Amniotic stem cell (primary cell): ENCODE measurements at places on chromosomes 3 and 15.

- no peak for DNase-seq
These were observed 1.5 kb upstream of the NIT2 start for GRCh38 chr3:100333051-100333450.

- DNase-seq: no peak
These were observed 109.6 kb downstream of the FNDC3B start for GRCh38 chr3:172148702-172149565.

DNA sequence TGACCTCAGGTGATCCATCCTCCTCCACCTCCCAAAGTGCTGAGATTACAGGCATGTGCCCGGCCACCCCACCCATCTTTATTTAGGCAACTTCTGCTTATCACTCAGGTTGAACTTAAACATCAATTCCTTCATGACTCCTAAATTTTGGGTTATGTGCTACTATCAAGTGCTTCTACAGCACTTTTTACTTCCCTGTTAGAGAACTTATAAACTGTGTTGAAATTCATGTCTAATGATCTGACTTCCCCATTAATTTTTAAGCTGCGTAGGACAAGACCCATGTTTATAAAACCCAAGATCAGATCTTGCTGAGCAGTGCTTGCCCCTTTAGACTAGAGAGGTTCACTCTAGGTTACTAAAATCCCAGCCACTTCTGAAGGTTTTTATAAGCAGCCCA lies 266.2 kb upstream of the TPRG1 start:
- DNase-seq: no peak

DNA sequence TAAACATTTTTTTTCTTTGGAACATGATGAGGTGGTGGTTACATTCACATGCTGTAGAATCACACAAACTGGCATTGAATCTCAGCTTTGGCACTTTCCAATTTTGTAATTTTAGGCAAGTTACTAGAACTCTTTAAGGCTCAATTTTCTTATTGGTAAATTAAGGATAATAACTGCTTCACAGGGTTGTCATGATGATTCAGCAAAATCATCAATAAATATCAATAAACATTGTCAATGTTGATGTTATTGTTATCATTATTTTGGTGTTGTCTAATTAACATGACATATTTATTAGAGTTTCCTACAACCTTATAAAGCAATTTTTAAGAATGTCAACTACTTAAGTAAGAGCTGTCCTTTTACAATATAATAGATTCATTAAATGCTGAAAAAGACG lies 1.6 kb downstream of the MDFIC2 start:
- DNase-seq: no peak

GRCh38 chr3:12996181-12996506 lies 77.1 kb downstream of the IQSEC1 start:
- DNase-seq: no peak

DNA sequence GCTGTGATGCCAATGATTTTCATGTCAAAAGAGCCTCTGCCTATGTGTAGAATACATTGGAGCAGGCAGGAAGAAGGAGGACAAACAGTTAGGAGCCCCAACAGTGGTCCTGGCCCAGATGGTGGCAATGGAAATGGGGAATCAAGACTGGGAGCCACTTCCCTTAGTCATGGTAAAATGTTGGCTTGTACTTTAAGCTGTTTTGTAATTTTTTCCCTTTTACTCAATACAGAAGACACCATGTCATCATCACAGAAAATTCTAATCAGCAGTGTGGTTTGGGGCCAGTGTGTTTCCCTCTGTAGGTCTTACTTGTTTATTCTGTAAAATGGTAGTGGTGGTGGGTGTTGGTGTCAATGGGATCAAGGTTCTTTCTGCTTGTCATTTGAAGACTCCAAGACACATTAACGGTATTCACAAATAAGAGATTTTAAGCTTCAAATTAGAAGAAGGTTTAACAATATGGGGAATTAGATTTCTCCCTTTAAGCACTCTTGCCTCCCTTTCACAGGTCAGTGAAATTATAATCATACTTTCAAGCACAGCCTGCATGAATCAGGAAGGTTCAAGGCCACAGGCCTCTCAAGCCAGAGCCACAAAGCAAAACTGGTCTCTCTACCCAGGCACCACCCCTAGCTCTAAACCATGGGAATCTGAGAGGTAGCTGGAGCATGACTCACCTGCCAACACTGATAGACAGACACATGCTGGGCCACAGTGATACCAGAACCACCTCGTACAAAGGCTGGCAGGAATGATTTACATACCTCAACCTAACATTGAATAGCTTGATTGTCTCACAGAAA lies 24.9 kb downstream of the SIAH2 start:
- DNase-seq: no peak

DNA sequence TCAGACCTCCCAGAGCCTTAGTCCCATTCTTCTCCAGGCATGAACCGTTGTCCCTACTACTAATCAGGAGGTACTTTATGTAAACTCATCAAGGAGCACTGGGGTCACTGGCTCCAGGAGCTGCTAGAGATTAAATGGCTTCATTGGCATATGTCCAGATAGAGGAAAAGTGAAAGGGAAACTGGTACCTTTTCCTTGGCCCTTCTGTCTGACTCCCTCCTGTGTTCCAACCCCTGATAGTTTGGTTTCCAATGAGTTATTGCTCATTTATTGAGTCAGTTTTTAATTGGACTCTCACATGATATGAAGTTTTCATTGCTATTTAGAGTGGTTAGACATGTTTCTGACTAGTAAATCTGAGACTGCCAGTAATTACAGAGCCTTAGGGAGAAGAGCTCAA lies 130.5 kb upstream of the BFSP2 start:
- DNase-seq: no peak

DNA sequence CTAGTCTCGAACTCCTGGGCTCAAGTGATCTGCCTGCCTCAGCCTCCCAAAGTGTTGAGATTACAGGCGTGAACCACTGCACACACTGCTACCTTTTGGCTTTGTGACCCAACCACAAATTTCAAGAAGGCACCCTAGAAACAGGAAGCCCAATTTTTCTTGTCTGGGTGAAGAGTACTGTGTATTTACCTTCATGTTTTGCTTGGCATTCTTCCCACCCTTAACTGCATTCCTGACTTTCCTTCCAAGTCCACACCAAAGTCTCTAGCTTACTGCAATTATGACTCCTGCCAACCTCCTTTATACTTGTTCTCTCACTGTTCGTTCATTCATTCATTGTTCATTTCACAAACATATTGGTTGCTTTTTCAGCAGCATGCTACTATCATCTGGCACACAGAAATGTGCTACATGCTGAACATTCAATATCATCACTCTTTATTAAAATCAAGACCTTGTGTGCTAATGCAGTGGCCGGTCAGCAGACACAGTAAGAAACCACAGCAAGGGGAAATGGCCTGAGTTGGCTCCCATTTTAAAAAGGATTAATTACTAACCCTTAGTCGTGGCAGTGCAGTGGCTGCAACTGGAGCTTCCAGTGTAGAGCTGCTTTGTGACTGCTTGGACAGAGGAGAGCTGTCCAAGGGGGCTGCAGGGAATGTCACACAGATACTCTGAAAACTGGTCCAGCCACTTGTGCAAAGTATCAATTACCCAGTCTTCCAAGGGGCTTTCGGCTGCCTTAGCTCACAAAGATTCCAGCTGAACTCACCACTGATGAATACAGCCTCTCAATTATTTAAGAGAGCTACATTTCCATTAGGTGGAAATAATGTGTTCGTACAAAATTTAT lies 94.0 kb downstream of the ETFA start:
- no peak for DNase-seq

DNA sequence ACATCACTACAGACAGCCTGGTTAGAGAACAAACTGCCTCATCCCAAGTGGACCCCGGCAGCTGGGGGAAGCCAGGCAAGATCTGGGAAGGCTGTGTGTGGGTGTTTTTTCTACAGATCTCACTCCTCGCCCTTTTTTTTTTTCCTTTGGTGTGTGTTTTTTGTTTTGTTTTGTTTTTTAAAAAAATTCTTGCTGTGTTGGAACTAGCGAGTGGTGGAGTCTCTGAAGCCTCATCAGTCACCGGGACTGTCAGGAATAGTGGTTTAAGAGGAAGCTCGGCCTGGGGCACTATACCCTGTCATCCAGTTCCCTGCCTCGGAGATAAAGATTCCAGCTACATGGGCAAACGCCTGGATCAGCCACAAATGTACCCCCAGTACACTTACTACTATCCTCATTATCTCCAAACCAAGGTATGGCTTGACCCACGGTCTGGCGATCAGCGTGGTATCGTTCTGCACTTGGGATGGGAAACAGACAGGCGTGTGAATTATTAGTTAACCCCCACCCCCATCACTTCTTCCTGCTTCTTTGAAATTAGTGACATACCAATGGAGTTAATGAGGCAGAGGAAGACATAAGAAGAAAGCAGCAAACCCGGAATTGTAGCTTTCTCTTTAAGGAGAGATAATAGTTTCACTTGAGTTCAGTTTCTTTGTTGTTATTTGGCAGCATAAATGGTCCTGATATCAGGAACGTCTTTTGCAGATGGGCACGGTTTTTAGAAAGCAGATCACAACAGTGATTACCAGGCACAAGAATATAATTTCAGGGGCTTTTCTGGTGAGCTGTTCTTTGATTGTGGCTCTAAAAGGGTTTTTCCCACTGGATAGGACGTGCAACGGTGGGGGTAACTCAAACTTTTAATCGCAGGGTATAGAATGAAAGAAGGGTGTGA lies 722 bp downstream of the RBMS3 start:
- no peak for DNase-seq

GRCh38 chr3:156806698-156807097 lies 19.5 kb upstream of the LEKR1 start:
- no peak for DNase-seq

DNA sequence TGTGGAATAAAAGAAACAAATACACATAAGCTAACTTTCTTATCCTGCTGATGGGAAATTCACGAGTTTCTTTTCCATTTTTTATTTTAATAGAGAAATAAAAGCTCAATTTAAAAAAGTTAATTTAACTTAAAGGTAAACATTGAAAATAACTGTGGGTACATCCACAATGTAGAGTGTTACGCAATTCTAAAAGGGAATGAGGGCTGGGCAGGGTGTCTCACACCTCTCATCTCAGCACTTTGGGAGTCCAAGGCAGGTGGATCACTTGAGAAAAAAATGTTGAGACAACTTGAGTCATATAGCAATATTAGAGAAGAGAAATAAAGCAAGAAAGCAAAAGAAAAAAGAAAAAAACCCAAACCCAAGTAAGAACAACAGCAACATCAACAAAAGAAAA lies 207.0 kb downstream of the DIPK2A start:
- no peak for DNase-seq
